ENCODE measurements at places on chromosomes 7 and 10.

DNA sequence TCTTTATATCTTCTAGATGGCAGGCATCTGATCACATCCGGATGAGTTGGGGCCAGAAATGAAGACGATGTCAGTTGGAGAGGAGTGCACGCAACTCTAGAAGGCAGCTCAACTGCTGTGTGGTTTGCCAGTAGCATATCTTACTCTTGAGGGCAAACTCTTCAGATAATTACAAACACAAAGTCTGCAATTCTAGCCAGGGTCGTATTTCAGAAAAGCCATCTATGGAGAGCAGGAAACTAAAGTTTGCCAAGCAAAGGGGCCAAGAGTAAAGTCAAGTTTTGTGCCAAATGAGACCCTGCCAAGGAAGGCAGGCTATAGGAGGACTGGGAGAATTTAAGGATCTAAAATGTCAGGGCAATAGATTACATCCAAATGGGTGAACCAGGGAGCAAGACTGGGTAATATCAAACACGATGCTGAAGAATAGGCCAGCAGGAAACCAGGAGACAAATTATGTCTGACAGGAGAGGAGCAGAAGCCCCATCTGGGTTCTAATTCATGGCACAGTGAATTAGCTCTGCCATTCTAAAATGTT, 312.5 kb upstream of the SEMA3C start:
- no peak for DNase-seq

DNA sequence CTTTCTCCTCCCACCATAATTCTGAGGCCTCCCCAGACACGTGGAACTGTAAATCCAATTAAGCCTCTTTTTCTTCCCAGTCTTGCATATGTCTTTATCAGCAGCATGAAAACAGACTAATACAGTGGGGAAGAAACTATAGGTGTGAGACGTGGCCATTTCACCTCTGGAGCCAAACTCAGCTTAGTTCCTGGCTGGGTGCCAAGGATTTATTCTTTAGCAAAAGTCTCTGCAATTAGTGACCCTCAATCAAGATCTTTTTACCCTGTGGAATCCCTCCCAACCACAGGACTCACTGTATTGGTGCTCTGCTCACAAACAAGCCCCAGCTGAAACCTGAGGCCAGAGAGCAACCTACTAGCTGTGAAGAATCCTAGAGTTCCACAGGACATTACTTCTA, 28.1 kb upstream of the SFTPD start:
- DNase-seq = no peak

DNA sequence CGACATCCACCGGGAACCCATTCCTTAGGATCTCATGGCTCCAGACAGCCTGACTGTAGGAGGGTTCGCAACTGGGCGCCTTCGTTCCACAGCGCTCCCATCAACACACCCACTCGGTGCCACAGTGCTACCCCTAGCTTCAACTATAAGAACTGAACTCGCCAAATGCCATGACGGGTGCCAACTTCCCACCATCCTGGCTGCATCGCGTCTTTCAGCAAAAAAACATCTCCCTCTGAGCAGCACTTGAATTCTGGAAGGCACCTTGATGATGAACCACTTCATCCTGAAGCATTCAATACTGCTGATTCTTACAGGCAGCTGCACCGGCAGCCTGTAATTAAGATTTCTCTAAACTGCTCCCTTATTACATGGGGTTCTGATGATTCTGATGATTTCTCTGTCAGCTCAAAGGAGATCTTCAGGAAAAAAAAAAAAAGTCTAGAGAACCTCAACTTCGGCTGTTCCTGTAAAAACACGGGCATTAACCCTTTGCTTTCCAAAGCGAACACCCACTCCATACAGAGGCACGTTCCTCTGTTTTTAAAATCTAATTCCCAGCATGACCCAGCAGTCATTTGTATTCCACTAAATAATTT, 1.3 kb downstream of the CYTH3 start:
- DNase-seq = no peak

DNA sequence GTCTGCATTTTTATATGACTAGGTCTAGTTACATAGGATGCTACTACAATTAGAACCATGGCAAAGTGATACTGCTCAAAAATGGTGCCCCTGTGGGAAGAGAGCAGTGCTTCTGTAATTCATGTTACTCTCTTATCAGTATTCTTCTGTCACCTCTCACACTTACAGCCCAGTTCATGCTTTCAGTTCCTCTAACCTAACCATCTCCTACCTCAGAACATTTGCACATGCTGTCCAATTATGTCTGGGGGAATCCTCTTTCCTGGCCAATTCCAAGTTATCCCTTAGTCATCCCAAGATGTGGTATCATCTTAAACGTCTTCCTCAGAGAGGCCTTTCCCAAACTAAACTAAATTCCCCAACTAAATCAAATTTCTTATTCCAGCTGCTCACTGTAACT, 190.2 kb downstream of the RELN start:
- no peak for DNase-seq

DNA sequence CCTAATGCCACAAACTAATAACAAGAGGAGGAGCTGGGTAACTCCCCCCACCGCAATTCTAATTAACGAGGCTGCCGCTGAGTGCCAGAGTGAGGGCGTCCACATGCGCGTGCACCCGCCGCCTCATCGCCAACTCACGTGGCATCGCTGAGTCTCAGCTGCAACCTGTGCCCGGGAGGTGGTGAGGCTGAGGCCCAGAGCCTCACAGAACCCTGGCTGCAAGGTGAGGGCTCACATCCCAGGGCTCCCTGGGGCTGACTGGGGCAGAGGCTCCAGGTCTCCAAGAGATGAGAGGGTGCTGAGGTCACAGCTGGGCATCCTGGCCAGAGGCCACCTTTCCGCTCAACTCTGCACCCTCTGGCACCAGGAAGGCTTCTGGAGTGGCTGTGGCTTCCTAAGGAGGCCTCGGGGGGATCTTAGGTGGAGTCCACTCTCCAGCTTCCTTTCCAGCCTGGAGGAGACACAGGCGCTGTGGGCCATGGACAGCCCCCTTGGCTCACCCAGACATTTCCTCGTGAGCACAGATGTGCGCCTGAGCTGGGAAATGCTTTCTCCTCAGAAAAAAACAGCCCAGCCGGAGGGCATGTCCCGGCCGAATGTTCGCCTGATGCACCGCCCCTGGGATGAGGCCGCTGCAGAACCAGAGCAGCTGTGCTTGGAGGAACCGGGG, 242.6 kb downstream of the MAD1L1 start:
- no peak for DNase-seq

DNA sequence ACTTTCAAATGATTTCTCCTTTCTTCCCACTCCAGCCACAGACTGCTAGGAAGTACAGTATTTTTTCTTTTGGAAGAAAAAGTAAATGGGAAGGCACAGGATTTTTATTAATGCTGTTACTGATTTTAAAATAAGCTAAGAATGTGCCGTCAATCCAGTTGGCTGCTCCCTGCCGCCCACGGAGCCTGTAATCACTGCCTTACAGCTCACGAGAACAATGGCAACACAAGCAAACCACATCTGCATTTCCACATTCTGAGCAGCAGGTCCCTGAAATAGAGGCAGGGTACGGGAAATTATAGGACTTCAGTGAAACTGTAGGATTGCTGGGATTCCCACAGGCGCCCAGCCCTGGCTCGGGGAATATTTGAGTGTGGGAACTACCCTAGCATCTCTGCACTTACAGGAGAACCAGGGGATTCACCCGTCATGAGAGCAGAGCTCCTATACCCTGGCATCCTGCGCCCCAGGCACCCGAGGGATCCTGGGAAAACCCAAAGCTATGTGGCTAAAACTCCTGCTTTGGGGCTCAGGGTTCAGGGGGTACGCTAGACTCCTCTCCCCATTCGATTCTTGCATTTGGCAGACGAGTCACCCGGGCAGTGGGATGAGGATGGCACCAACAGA, 72.9 kb upstream of the TNS3 start:
- no peak for DNase-seq

GRCh38 chr7:47504551-47505311, 77.2 kb downstream of the TNS3 start:
- no peak for DNase-seq

DNA sequence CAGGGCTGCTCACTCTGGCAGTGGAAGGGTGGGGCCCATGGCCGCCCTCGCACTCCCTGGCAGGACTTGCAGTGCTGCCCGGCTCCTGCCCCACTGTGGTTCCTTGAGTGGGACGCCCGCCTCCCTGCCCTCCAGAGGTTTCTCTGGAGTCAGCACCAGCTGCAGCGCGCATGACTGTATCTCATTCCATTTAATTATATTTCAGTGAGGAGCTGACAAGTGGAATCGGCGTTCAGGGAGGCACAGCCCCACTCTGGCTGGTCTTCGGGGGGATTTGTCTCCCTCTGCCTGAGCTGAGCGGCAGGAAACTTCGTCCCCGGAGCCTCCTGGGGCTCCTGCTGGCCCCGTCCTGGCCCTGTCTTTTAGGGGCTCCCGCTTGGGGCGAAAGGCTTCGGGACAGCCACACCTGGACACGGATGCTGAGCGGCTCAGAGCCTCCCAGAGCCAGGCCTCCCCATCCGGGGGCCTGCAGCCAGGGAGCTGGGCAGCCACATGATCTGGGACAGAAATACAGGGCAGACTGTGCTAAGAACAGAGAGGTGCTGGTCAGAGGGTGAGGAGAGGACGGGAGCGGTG, 75.3 kb upstream of the NKX6-2 start:
- no peak for DNase-seq

DNA sequence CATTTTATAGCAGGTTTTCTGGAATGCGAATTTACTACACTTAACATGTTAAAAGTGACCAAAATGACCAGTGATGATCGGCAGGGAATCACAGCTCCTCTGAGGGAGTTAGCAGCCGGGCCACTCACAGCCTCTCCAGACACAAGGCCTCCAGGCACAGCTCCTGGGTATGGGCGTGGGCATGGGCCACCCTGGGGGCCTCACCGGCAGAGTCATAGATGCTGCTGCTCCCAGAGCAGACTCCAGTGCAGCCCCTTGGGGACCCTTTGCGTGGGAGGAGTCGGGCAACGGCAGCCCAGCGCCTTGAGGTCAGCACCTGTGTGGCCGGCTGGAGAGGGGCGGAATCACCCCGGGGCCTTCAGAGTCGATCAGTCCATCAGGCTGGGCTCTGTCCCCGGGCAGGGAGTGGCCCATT, 8.6 kb downstream of the KNDC1 start:
- DNase-seq = no peak

DNA sequence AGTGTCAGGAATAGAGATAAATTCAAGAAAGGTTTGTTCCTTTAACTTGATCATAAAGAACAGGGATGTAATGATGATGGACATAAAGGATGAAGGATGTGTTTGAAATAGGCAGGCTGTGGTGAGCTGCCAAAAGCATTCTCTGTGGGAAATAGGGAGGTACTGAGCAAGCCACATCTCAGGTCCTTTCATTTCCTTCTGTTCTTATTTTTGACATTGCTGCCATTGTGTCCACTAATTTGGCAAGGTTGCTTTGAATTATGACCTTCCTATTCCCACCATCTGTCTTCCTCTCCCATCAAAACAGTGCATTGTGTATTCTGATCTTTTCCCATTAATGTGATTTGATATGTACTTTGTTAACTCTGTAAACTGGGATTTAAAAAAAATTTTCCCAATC, 9.4 kb downstream of the SCRN1 start:
- no peak for DNase-seq

- DNase-seq = peak; percentile 39
Measured at GRCh38 chr10:102119417-102120141, 589 bp downstream of the LDB1 start.

- DNase-seq = no peak
Measured at GRCh38 chr7:131170440-131171271, 157.0 kb upstream of the MKLN1 start.

Data from stimulated activated CD4-positive, alpha-beta T cell treated with anti-CD3 and anti-CD28 coated beads, Interleukin-12 subunit alpha, Interleukin-12 subunit beta, amount 100 ng/mL, for 48 hours (primary cell).